CD4-positive, alpha-beta T cell treated with Interleukin-21 for 1 hour (primary cell): ENCODE measurements at places on chromosomes 4 and X.

DNA sequence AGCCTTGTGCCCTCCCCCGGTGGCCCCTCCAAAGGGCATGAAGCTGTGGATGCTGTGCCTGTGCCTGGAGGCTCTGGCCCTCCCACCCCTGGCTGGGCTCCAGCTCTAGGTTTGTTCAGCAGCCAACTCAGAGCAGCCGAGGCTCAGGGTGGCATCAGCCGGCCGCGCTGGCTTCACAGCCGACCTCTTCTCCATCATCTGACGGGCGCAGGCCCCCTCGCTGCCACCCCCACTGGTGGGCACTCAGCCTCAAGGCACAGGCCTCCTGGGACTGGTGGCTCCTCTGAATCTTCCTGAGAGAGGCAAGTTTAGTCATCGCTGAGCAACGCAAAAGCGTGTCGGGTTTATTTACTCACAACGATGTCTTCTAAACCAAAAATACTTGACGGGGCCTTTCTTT, 46.0 kb downstream of the PCGF3 start:
- no peak for DNase-seq

DNA sequence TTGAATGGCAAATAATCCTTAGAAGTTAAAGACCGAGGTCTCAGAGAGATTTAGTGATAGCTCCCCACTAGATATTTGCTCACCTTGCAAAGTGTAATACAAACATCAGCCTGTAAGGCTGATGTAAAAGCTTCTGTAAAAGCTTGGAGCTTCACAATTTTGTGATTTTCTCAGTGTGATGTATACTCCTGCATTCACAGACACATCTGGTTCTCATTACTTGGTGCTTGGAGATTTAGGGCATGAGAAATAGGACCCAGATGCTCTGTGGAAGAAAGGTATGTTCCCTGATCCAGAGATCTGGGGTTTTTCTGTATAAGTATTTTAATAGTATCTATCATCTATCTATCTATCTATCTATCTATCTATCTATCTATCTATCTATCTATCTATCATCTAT, 1664.3 kb downstream of the C4orf33 start:
- no peak for DNase-seq

DNA sequence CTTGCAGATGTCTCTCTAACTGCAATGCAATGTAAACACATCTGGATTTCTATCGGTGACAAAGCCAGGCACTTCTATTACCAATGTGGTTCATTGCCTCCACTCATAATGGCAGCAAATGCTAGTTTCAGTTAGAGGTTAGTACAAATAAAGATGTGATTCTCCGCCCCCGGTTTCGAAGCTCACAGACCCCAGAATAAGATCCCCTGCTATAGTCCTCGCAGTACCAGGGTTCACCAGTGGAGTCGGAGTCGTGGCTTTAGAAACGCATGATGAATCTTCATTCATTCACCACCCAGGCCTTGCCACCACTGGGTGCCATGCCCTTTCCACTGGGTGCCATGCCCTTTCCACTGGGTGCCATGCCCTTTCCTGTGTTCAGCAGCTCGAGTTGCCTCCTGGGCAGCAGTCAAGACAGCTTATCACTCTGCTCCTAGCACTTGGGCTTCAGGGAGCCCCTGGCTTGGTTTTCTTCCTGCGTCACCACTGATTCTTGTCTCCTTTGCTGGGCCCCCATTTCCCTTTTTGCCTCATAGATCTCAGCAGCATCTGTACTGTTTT, 3.5 kb upstream of the NAA10 start:
- DNase-seq = no peak

- no peak for DNase-seq
Measured at GRCh38 chr4:40395908-40396793, 61.0 kb downstream of the CHRNA9 start.

DNA sequence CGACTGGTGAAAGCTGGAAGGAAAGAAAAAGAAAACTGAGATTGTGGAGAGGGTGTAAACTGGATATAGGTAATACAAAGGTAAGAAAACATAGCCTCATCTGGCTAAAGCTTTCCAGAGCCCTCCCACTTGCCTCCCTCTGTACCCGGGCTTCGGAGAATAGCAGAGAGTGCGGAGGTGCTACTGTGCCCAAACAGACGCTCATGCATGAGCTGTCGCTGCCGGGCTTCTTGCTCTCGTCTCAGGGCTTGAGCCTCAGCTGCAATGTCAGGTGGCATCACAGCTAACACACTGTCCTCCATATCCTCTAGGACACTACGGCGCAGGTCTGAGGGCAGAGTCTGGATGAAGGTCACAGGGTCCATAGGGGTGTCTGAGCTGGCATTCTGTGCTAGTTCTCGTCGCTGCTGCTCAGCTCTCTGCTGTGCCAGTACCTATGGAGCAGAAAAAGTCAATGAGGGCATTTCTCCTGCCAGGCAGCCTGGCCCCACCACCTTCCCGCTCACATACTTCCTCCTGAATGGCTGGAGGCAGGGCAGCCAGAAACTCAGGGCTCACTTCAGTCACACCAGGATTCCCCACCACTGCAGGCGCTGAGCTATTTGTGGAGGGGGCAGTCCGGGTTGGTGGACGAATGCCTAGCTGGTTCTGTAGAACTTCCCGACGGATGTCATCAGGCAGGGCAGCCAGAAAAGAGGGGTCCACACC, 116.7 kb upstream of the HSD17B10 start:
- DNase-seq = no peak

- DNase-seq = no peak
Measured at GRCh38 chr4:5707778-5708448, 446 bp downstream of the EVC2 start.

DNA sequence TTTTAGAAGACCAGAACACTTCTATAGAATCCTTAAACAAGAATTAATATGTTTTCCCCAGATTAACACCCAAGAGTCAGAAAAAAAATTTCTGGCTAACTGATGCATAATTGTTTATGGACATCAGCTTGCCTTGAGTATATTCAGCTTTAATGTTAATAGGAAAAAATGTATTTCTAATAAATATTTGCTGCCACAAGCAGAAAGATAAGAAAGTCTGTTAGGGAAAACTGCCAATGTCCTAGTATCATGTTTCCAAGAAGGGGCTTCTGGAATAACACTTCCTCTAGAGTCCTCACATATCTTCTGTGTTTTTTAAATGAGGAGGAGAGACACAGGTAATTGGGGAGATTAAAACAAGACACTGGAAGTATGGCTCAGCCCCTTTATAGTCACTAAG, 202.1 kb upstream of the TET2 start:
- no peak for DNase-seq

DNA sequence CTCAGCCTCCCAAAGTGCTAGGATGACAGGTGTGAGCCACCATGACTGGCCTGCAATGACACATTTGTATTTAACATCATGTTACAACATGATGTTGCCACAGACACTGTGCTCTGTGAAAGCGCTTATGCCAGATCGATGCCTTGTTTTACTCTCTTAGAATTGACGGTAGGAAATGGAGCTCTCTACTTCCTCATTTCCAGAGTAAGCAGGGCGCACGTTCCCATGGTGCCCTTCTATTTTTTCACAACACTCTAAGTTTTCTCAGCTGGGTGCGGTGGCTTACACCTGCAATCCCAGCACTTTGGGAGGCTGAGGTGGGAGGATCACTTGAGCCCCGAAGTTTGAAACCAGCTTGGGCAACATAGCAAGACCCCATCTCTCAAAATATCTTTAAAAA, 60.7 kb upstream of the DHRSX start:
- no peak for DNase-seq

DNA sequence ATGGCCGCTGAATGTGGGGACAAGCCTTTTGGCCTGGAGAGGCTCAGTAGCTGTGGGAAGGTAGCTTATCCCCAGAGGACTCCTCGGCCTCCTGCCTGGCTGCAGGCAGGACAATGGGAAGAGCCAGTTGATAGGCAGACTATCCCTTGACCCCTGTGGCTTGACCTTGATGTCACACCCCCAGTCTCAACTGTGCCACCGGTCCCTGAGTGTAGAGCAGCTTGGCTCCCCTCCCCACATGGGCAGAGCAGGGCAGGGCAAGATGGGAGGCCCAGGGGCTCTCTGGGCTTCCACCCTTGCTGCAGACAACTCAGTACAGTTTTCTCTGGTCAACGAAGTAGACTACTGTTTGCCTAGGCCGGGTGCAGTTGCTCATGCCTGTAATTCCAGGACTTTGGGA, 25.7 kb downstream of the SYAP1 start:
- DNase-seq = no peak

DNA sequence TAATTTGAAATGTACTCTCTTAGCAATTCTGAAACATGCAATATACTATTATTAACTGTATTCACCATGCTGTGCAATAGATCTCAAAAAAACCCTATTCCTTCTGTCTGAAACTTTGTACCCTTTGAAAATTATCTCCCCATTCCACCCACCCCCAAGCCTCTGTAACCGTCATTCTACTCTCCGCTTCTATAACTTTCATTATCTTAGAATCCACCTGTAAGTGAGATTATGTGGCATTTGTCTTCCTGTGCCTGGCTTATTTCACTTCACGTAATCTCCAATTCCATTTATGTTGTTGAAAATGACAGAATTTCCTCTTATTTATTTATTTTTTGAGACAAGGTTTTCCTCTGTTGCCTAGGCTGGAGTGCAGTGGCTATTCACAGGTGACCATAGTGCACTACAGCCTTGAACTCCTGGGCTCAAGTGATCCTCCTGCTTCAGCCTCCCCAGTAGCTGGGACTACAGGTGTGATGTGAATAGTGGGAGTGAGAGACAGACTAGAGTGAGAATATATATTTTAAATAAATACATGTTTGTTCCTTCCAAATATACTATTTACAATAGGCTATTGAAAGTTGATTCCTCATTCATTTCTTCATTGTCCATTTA, 30.5 kb downstream of the VSIG4 start:
- DNase-seq = no peak
